Lung microvascular endothelial cell (primary cell): ENCODE measurements at places on chromosomes 12 and 14. TPM values are rescaled to one million over a fixed set of nuclear protein-coding genes. Genes with fewer than 3 reads are reported as not detected.

GRCh38 chr12:103600967-103601728, 14.1 kb downstream of the STAB2 start:
- DNase-seq = no peak

GRCh38 chr12:74171478-74171909, 366.1 kb upstream of the ATXN7L3B start:
- DNase-seq = no peak

CD4 gene
- total RNA-seq = not detected in 2 replicates

SSPN gene
- 0.22 and 0.40 TPM in 2 replicates for total RNA-seq

- no peak for DNase-seq
Observed at GRCh38 chr12:95554532-95555071, 3.3 kb upstream of the USP44 start.

DNA sequence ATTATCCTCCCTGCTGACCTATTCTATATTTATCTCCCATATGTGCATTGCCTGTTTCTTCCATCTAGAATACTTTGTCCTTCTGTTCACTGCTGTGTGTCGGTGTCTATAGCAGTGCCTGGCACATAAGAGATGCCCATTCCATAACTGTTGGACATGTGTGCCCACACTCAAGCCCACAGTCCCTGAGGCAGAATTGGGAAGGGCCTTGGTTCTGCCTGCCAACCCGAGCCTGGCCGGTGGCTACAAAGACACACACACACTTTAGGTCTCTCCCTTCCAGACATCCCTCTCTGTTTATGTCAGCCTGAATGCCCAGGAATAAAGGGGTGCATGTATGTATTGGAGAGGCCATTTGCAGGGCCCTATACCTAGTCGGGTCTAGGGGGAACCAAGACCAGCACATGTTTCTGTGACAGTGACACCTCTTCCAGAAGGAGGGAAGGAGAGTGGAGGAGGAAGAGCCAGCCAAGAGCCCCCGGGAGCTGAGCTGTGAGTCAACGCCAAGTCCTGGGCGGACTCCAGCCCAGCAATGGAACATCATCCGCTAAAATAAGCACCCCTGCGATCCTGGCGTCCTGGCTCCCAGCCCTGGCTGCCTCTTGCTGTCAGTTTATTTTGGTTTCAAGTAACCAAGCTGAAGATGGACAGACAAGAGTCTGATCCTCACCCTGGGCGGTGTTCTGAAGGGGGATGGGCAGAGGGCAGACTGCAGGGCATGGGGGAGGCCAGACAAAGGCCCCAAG, 4.3 kb upstream of the ASB2 start:
- no peak for DNase-seq

DNA sequence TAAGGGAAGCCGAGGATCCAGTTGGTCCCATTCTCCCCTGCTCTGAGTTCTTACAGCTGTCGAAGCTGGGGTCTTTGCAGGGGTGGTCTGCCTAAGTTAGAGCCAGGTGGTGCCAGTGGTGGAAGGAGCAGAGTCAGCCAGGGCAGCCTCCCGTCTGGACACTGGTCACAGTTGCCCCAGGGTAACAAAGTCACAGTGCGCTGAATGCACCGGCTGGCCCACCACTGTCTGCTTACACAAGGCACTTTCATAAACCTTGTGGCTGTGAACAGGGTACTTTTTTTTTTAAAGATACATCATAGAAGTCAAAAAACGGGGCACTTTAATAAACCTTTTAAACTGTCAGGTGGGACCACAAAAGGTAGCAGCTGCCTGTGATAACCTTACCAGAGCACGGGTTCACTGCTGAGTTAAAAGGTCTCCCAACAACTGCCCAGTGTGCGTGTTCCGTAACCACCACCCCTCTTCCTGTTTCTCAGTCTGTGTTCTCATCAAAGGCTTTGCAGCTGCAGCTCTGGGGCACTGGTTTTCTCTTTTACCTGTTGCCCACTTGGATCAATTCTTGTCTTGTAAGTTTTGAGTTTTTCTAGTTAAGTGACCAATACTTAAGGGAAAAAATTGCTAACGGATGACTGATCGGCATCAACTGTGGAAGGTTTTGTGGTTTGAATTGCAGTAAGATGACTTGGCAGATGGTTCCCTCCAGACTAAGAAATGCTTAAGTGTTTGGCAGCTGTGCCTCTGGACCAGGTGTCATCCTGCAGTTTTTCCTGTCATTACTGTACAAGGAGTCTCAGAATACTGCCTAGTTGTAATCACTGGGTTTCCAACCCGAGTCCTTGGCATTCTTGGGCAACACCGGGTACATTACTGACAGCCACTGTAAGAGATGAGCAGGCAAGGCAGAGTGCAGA, 55.9 kb downstream of the DYNC1H1 start:
- no peak for DNase-seq

DNA sequence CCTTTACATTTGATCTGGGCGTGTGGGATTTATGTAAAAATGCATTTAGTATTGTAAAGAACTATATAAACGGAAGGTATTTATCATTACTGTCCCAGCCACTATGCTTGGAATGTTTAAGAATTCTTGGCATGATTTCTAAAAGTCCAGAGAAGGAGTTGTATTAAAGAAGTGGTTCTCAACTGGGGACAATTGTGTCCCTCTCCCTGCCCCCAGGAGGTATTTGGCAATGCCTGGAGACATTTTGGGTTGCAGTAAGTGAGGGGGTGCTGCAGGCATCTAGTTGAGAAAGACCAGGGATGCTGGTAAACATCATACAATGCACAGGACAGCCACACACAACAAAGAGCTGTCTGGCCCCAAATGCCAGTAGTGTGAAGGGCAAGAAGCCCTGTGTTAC, 7.2 kb downstream of the SLC38A1 start:
- DNase-seq = no peak

DNA sequence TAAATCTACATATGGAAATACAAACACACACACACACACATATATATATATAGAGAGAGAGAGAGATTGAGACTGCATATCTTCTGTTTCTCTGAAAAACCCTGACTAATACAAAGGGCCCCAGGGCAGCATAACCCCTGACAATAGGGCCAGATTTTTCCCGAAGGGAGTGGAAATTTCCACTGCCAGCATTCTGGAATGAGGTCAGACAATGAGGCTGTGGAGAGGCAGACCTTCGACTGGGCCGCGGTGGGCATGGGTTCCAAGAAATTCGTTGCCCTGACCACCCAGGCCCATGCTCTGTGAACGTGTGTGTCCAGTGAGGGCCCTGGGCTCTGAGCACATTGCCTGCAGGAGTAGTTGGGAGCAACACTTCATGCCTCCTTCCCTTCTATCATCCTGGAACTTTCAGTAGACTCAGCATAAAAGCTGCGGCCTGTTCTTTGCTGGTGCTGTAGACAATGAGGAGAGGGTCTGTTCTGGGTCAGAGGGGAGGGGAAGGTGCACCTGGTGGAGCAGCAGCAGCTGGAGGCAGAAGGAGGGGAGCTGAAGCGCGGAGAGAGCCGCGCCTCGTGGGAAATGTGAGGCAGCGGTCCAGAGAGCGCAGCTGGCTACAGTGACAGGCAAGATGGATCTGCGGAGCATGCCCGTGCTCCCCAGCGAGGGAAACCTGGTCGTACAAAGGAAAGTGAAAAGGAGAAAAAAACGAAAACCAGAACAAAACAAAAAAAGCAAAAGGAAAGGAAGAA, 25.6 kb upstream of the CCDC60 start:
- DNase-seq = no peak

GPR84 gene
- under 0.01 TPM in 1 of 2 replicates, not detected in the other for total RNA-seq
